ENCODE measurements at places on chromosomes 13 and 19.

GRCh38 chr19:7926021-7926726 lies at the start of gene CTXN1:
Gene CTXN1 (minus strand): TSS chr19:7926135. CDS start chr19:7925538, 597 bp downstream.
- DNase-seq = peak; percentile 51

- DNase-seq = no peak
These were observed 46.4 kb upstream of the ZNF536 start for GRCh38 chr19:30325676-30326392.

DNA sequence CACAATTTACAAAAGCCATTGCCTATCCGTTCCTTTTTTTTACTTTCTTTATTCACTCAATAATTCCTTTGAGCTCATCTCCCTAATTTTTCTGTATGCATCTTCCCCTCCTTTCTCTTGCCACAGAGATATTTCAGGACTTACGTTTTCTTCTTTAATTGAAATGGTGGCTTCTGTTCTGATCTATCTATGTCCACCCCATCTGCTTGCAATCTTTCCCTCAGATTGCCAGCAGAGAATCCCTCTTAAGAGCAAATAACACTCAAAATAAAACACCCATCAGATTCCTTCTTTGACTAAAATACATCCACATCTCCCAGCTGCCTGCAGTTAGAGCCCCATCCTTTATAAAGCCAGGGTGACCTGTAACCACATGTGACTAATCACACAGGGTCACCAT lies 478.6 kb downstream of the EFNB2 start:
- DNase-seq = no peak

- DNase-seq = no peak
These were observed 402.4 kb downstream of the KCNRG start for GRCh38 chr13:50417597-50417996.

- DNase-seq = no peak
These were observed 13.2 kb downstream of the FUZ start for GRCh38 chr19:49799798-49800376.

DNA sequence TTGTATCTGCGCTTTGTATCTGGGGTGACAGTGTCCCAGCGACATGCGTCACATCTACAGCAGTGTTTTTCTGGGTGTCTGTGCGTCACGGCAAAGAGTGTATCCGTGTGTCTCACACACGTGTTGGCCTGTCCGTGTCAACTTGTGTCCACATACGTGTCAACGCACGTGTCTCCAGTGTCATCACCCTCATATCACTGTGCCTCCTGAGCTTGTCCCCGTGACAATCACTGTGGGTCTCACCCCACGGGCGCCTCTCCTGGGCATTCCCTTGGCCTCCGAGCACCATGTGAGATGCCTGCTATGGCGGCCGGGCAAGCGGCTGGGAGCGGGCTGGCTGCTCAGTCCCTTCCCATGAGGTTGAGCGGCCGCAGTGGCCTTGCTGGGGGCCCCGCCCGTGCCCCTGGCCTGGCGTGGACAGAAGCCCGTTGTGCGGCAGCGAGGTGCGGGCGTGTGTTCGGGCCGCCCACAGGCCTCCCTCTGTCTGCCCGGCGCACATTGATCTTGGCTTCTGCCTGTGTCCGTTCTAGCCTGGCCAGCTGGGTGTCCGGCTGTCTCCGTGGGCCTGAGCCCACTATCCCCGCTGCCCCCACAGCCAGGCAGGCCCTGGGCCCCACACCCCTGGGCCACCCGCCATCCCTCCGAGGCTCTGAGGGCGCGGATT lies 6.4 kb downstream of the NFIX start:
- peak; percentile 38 for DNase-seq

- DNase-seq = no peak
These were observed 687 bp downstream of the KIR3DL2 start for GRCh38 chr19:54850930-54851329.
